Activated naive CD8-positive, alpha-beta T cell treated with anti-CD3 and anti-CD28 coated beads, Interleukin-2, amount 50 U/mL, for 24 hours (primary cell): ENCODE measurements at places on chromosomes 5 and 9.

DNA sequence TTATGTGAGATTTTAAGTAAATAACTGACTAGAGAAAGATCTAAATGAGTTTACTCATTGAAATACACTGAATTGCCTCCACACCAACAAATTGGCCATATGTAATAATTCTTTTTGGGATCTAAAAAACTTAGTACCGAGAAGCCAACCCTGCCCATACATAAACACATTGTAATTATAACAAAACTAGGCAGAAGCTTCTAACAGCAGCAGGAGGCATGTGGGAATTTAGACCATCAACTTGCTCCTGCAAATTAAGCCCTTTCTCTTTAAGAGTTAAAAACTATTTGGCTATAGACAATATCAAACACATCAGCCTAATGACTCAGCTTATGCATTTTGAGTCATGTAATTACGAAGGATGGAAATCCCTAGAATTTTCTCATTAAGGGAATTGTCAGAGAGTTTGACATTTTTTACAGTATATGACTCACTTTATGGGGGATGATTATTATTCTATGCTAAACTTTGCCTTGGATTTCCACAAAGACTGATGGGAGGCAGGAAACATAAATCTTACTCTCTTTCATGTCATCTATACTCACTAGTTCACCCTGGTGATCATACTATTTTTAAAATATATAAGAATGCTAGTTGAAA, 1.0 kb downstream of the IL7R start:
- DNase-seq = no peak

DNA sequence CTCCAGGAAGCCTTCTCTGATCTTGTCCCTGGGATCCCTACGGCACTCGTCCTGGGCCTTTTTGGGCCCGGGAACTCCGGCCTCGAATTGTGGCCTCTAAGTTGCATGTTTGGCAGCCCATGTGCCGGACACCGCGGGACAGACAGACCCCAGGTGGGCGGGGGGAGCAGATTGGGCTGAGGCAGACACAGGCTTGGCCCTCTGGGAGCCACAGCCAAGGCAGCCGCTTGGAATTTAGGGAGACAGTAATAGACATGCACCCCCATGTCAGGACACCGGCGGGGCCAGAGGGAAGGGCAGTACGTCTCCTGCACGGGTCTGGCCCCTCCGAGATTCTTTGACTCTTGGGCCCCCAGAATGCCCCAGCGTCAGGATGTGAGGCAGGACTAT, 36.2 kb downstream of the ADAMTSL2 start:
- no peak for DNase-seq

DNA sequence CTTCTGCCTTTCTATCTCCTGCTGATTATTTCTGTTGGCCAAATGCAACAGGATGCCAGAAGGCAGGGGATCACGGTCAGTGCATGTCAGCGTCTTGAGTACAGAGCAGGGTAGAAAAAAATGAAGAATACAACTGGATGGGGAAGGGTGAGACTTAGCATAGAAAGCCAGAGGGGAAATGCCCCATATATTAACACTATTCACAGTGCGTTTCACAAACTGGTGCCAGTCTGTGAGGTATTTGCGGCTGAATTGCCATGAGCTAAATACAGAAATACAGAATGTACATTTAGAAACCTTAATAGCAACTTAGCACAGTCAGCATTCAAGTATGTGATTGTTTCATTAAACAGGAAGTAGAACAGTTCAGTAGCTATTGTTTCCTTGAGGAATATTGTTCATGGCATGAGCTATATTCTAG, 31.0 kb upstream of the SLC1A3 start:
- DNase-seq = no peak

DNA sequence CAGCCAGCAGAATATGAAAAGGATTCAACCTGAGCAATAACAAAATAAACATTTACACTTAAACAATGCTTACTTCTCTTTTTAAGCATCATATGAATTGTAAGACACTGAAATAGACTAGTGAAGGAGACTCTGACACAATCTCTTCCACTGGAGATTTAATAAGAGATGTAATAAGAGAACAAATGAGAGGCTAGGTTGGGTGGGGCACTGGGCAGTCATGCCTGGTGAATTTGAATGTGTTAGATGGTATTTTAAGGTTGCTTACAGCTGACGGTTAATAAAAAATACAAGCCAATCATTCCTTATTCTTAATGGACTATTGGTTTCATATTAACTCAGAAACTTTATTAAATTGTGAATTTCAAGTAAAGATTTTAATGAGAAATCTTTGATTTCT, 105.9 kb upstream of the TARS1 start:
- DNase-seq = no peak

GRCh38 chr5:38045446-38045845, 205.6 kb upstream of the GDNF start:
- DNase-seq = no peak

GRCh38 chr5:134380346-134380745, 9.0 kb downstream of the UBE2B start:
- no peak for DNase-seq

- DNase-seq = no peak
These were observed 183.0 kb downstream of the FANCC start for GRCh38 chr9:95134457-95134881.

GRCh38 chr5:37859805-37860204, 20.0 kb upstream of the GDNF start:
- no peak for DNase-seq

DNA sequence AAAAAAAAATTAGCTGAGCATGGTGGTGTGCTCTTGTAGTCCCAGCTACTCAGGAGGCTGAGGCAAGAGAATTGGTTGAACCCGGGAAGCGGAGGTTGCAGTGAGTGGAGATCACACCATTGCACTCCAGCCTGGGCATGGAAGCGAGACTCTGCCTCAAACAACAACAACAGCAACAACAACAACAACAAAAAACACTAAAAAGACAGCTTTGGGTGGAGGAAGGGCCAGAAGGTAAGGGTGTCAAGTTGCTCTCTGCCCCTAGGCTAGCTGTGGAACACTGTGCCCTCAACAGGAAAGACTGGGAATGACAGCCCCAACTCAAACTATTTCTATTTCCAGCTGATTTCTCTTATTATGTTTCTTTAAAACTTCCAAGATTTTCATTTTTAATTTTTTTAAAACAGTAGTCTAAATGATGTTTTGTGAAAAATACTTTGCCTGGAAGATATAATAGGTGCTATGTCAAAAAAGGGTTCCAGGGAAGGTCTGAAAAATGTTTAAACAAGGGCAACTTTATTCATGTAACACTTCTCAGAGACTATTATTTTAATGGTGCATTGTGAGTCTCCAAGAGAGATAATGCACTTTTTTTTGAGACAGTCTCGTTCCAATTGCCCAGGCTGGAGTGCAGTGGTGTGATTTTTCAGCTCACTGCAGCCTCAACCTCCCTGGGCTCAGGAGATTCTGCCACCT, 29.9 kb downstream of the CLINT1 start:
- DNase-seq = no peak

GRCh38 chr9:69981686-69982445, 61.8 kb upstream of the MAMDC2 start:
- no peak for DNase-seq

DNA sequence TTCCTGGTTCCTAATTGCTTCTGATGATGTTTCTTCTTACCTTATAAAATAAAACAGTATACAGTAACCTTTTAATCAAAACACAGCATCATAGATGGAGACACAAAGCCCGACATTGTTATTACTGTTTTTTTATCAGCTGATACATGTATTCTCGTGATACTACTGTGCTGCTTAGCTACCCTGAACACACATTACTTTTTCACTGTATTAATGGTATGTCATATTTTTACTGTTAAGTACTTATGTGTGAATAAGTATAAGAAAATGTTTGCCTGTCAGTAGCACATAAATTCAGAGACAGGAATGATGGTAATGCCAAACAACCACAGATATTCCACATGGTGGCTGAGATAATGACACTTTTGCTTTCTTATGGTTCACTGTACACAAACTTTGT, 68.7 kb downstream of the RAB24 start:
- no peak for DNase-seq

DNA sequence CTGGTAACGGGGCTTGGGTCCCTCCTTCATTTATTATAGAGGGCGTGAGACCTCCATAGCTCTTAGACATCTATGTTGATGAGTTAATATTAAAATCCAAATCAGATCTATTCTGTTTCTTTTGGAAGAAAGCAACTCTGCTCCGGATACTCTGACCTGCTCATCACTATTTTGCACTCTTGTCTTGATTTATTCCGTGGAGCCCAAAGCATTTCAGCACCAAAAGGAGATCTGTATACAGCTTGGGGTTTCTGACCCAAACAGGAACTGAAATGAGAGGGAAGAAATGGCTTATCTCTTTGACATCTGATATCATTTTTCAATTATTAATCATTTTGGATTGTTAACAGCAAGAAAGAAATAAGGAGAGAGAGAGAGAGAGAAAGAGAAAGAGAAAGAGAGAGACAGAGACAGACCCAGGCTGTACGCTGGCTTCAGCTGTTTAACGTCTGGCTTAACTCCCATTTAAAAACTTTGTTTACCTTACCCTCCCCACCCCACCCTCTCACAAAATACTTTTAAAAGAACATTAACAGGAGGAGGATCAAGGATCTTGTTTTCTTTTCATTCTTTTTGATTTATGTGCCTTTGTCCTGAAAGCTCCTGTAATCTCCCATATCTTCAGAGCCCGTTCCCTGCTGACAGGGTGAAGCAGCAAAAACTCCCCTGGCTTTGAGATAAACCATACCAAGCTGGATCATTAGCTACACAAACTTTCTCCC, 231.4 kb upstream of the TUT7 start:
- no peak for DNase-seq

- no peak for DNase-seq
These were observed 377.7 kb downstream of the DMRT2 start for GRCh38 chr9:1427875-1428274.

- DNase-seq = no peak
These were observed 620.0 kb upstream of the CCNG1 start for GRCh38 chr5:162817364-162817763.

DNA sequence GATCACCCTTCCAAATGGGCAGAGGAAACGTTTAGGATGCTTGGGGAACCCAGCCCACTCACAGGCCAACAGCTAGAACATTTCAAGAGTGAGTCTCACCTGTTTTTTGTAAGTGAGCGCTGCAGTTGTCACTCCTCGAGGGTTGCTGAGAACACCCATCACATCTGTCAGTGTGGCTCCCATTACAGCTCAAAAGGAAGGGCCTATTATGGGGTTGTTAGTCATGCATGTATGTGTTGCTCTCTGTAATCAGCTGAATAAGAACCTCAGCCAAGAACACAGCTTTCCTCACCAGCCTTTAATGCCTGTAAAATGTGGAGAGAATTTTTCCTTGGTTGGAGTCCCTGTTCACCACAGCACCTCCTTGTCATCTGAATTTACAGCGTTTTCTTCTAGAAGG, 196.3 kb upstream of the KLF4 start:
- DNase-seq = no peak

GRCh38 chr5:156295431-156295830, 31.5 kb upstream of the SGCD start:
- no peak for DNase-seq

DNA sequence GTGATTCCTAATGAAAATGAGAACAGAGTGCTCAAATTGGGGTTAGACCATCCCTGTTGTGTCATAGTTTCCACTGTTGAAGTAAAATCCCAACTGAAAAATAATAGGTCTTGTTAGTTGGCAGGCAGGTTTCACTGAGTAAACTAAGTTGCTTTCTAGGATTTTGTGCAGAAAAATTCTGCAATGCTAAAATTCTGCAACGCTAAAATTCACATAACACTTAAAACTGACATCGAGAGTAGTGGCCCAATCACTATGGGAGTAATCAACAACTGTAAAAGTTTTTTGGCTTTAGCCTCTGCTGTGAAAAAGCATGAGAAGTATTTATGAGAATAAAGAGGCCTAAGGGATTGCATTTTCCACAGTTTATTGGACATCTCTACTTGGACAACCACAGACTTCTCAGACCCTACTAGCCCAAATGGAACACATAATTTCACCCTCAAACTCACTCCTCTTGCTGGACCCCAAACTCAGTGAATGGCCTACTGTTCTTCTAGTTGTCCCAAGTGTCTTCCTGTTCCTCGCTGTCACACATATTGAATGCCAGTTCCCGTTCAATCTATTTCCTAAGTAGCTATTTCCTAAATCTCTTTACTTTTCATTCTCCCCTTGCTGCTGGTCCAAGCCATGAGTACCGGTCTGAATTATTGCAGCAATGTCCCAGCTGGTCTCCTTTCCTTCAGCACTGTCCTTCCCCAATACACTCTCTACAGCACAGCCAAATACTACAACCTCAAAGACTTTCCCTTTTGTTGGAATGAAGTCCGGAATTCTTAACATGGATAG, 355.4 kb downstream of the PDE4D start:
- no peak for DNase-seq

DNA sequence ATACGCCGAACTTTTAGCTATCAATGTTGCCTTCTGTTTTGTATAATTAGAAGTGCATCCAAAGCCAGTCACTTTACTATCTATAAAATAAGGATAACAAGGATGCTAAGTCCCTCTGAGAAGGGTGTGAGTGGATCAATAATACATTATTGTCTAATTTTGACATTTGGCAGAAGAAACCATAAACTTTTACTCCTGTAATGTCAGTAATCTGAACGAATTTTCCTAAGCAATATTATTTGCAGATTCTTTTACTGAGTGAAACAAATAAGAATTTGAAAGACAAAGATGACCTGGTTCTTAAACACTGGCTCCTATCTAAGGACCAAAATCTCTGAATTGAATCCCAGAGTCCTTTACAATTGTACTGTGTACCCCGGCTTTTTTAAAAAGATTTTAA, 126.6 kb upstream of the TMEM161B start:
- no peak for DNase-seq

DNA sequence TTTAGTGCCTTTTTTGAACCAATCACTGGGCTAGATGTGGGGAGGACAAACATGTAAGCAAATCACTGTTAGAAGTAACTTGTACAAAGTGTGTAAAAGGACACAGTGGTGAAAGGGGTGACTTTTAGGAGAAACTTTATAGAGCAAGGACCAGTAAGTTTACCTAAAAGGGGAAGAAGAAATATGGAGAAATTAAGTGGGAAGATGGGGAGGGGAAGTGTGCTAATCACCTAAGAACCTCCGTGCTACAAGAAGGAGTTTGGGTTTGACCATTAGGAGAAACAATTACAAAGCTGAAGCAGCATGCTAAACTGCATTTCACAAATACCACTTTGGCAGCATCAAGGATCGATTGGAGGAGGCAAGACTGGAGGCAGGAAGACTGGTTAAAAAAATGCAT, 17.3 kb downstream of the ITGA1 start:
- DNase-seq = no peak

DNA sequence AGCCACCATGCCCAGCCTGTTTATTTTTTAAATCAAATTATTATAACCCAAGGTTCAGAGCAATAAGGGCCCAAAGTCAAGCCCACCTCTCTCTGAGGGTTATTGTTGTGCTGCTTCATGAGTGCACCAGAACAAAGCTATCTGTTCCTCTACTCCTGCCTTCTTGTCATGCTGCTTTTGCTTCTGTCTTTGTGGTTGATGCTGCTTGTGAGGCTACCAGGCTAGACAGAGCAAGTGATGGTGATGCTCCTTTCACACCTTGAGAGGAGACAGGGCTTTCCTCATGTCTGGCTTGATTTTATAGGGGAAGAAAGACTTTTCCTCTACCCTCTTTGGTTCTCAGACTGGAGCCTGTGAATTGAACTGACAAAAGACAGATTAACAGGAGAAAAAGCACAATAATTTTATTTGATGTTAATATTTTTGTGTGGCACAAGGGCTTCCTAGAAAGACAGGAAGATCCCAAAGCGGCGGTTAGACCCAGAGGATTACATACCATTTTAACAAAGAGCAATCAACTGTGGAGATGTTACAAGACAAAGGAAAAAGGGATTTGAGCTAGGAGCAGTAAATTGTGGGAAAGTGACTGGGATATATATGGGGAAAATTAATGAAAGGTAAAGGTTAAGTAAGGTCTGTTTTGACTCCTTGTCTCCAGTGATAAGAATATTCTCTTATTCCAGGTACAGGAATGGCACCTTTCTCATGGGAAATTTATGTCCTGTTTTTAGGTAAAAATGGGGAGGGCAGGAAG, 4.4 kb upstream of the CD180 start:
- no peak for DNase-seq
